CD4-positive, alpha-beta T cell treated with Interleukin-2 at 100 ng/mL for 4 hours (primary cell): ENCODE measurements at places on chromosomes 1 and 21.
A peak's percentile ranks its signal among the peaks of the same experiment; 100 is the strongest.

- no peak for DNase-seq
Measured at GRCh38 chr1:40750451-40750908, 33.1 kb upstream of the KCNQ4 start.

- no peak for DNase-seq
Measured at GRCh38 chr1:201570886-201571624, 32.1 kb downstream of the NAV1 start.

DNA sequence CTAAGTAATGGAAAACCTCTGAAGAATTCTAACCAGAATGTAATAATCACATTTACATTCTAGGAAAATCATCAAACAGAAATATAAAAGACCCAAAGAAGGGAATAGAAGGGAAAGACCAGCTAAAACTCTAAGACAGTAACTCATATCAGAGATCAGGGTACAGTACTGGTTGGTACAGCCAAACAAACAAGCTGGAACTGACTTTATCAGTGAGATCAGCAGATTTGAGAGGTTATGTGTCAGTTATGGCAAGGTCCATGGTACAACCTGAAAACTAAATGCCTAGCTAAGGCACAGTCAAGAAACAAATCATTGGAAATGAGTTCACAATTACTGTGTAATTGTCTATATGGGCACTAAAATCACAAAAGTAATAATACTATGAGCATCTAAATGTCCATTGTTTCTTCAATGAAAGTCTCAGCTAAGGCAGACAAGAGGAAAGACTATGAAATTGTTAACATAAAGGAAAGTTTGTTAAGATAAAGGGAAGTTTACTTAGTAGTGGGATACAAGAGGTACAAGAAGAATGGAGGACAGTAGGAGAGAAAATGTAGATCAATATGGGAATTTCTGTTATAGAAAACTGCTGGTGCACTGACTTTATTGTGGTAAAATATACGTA lies 75.8 kb downstream of the TRIM33 start:
- DNase-seq = no peak

DNA sequence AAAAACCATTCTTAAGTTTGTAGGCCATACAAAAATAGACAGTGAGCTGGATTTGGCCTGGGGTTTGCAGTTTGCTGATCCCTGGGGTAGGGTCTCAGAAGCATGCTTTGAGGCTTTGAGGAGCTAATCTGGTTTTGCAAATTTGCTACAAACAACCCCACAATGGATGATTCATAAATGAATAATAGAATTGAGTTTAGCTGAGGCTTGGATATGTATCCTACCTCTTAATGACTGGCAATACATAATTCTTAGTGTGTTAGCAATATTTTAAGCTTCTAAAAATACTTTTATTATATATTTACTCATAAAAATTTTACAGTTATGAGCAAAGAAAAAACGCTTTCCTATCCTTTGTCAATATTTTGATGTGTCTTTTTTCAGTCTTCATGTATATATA lies 50.6 kb downstream of the ROR1 start:
- DNase-seq = no peak

DNA sequence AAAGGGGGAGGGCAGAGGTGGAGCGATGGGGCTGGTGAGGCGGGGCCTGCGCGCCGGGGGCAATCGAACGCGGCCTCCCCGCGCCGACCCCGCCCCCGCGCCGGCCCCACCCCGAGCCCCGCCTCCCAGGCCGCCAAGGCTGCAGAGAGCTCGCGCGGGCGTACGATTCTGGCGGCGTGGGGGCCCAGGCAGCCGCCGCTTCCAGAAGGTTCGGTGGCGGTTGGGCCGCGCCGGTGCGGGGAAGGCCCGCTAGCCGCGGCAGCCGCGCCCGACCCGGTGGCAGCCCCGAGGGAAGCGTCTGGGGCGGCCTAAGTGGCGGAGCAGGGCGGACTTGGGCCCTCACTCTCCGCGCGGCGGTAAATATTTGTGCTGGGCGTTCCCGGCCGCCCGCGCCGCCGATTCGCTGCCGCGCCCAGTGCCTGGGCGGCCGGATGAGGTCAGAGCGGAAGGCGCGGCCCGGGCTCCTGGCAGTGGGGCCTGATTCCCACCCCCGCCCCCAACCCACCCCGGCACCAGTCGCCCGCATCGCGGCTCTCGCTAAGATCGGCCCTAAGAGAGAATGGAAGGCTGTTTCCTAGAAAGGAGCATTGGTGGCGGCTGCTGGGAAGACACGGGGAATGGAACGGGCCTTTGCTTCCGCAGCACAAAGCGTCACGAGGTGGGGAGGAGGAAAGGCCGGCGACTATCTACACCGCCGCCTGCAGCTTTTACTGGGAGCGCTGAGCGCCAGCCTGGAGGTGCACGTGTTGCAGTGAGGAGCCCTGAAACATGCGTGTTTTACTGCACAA lies at the start of gene ACOT7:
Gene ACOT7 (minus strand): TSS at position 368 of the 788 bp plus-strand sequence. CDS start 368 bp downstream, outside the sequence.
- peak; percentile 89 for DNase-seq

- DNase-seq = no peak
Measured at GRCh38 chr1:24009406-24009805, 29.3 kb upstream of the SRSF10 start.

DNA sequence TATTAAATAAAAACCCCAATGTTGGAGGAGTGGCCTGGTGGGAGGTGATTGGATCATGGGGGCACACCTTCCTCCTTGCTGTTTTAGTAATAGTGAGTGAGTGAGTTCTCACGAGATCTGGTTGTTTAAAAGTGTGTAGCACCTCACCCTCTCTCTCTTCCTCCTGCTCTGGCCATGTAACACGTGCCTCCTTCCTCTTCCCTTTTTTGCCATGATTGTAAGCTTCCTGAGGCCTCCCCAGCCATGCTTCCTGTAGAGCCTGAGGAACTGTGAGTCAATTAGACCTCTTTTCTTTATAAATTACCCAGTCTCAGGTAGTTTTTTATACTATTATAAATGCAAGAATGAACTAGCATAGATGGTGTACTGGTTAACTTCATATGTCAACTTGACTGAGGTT lies 68.0 kb downstream of the CCDC30 start:
- no peak for DNase-seq

GRCh38 chr1:209585672-209586071 lies 2.2 kb downstream of the CAMK1G start:
- no peak for DNase-seq

DNA sequence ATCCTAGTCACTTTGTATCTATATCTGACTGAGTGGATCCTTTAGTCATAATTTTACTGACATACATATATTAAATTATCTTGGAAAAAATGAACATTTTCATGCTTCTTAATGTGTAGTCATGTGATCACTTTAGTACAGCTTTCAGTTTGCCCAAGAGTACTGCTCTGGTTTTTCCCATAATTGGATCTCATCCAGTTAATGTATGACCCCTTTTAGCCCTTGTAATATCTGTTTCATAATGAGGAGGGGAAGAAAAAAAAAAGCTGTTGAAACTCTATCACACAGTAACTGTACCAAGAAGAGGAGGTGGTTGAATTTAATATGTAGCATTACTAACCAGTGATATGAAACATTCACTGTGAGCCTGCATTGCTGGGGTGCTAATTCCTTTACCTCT lies 328.7 kb downstream of the PTPRC start:
- DNase-seq = no peak

- DNase-seq = peak; percentile 34
Measured at GRCh38 chr1:29793101-29793546, 556.8 kb downstream of the PTPRU start.

DNA sequence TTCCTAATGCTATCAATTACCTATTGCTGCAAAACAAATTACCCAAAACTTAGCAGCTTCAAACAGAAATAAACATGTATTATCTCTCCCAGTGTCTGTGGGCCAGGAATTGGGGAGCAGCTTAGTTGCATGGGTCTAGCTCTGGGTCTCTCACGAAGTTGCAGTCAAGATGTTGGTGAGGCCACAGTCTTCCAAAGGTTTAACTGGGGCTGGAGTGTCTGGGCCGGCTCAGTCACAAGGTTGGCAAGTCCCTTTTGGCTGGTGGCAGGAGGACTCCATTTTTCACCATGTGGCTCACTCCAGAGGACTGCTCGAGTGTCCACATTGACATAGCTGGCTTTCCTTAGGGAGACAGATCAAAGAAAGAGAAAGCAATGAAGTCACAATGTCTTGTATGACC lies 5.0 kb upstream of the LRP8 start:
- no peak for DNase-seq

GRCh38 chr1:159897962-159898361 lies 2.0 kb downstream of the CFAP45 start:
- no peak for DNase-seq

DNA sequence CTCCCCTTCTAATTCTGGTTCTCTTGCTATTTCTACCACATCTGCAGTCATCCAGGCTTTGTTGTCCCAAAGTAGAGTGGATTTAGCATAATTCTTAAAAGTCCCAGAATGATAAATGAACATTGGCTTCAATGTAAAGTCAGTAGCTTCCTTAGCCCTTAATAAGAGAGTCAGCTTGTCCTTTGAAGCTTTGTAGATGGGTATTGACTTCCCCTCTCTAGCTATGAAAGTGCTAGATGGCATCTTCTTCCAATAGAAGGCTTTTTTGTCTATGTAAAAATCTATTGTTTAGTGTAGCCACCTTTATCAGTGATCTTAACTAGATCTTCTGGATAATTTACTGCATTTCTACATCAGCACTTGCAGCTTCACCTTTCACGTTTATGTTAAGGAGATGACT lies 181.4 kb upstream of the B3GALT2 start:
- no peak for DNase-seq

- DNase-seq = no peak
Measured at GRCh38 chr1:93670141-93670540, 11.5 kb downstream of the BCAR3 start.

- no peak for DNase-seq
Measured at GRCh38 chr21:39263372-39263771, 50.1 kb downstream of the BRWD1 start.

GRCh38 chr1:154913273-154913672 lies 23.2 kb downstream of the PMVK start:
- DNase-seq = no peak

- DNase-seq = no peak
Measured at GRCh38 chr1:230076121-230076520, 9.1 kb downstream of the GALNT2 start.

- no peak for DNase-seq
Measured at GRCh38 chr1:18573170-18573569, 57.5 kb upstream of the PAX7 start.

DNA sequence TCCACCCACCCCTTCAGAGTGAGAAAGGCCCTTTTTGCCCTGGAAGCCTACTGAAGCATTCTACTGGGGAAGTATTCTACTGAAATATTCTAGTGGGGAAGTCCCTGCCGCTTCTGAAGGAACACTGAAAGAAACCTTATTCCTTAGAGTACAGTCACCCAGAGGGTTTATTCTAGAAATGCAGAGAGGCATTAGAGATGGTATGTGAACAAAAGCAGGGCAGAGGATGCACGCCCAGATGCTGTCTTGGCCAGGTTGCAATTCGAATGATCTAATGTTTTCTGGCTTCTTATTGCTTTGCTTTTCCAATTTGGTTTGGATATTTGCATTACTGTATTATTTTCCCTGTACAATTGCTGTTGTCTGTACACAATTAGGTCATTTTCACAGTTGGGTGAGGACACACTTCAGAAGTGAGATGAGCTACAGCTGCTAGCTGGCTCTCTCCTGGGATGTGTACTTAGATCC lies 37.1 kb downstream of the CCN1 start:
- DNase-seq = no peak

- no peak for DNase-seq
Measured at GRCh38 chr1:107147843-107148242, 7.0 kb downstream of the NTNG1 start.

GRCh38 chr1:47663286-47663685 lies 225.4 kb downstream of the FOXD2 start:
- no peak for DNase-seq

DNA sequence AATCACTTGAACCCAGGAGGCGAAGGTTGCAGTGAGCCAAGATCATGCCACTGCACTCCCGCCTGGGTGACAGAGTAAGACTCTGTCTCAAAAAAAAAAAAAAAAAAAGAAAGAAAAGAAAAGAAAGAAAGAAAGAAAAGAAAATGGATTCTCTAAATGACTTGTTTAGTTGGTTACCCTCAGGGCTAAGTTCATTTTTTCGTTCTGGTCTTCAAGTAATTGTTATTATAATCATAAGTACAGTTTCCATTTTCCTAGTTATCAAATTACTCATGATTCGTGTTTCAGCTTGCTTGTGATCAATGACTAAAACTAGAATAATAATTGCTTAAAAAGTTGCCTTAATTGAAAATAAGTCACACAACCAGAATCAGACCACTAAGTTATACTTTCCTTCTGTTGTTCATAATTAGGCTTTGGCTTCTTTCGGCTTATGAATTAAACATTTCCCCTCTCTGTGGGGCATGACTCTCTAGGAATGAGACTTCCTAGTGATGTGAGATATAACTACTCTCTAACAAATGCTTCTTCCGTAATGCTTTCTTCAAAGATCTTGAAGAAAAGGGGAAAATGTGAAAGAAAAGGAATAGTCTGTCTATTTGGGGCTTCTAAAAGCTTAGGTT lies 9.6 kb upstream of the RLF start:
- no peak for DNase-seq

GRCh38 chr1:201954263-201955008 lies 867 bp upstream of the TIMM17A start:
- DNase-seq = no peak

DNA sequence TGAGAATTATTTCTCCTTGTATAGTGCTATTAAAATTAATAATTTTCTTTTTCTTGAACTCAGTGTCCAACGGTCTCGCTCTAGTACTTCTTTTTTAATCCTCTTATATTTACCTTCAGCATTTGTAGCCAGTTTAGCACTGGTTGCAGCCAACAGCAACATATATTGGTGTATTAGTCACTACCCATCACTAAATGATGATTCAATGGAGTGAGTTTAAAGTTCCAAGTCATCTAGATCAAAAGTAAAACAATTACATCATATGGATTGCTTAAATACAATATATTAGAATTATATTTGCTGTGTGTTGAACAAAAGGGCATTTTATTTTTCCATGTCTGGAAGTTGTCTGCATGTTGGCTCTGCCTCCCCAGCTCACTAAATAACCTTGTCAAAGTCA lies 591.8 kb downstream of the ADGRL2 start:
- no peak for DNase-seq

- DNase-seq = no peak
Measured at GRCh38 chr1:209618291-209618690, 33.9 kb downstream of the LAMB3 start.

- no peak for DNase-seq
Measured at GRCh38 chr1:245686446-245687030, 531.8 kb downstream of the KIF26B start.
